Left renal pelvis (tissue), 4 donors: ENCODE measurements at places on chromosomes 2 and 18. TPM values are rescaled to one million over a fixed set of nuclear protein-coding genes. Genes with fewer than 3 reads are reported as not detected.

NPPC gene
- polyA plus RNA-seq = 0.16 TPM

WDSUB1 gene
- polyA plus RNA-seq = 16.3 TPM

- no peak for DNase-seq
These were observed 23.2 kb upstream of the ZNF516 start for GRCh38 chr18:76518123-76518859.

TNFRSF11A gene
- polyA plus RNA-seq = 2.1 TPM

C2orf78 gene
- not detected for polyA plus RNA-seq

DNA sequence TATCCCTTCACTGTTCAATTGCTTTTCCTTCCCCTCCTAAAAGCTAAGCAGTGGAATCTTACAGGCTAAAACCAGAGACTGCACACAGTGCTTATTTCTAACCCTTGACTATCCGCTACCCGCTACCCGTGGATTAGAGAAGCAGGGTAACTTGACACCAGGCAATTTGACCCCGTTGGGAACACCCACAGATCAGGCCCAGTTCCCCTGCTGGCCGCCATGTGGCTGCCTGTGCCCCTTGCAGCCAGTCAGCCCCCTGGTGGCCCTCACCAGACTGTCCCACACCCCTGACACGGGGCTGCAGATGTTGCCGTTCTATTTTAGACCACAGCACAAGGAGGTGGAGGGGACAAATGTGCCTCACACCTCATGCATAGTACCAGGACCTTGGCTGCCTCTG, 74.8 kb downstream of the TXNL1 start:
- DNase-seq = no peak

CKAP2L gene
- 13.4 TPM for polyA plus RNA-seq

DNA sequence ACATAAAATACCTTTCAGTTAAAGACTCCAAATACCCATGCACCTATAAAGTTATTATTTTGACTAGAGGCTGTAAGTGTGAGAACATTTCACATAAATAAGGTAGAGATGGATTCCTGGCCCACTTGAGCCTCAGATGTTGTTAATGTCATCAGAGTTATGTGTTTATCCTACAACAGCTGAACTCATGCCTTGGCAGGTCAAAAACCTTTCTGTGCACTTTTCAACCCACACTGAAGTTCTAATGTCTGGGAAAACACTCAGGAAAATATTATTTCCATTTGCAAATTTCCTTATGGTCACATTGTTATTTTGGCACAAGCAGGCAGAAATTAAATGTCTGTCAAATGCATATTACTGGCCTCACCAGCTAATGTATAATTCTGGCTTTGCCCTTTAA, 209.2 kb downstream of the LNPK start:
- DNase-seq = no peak

DNA sequence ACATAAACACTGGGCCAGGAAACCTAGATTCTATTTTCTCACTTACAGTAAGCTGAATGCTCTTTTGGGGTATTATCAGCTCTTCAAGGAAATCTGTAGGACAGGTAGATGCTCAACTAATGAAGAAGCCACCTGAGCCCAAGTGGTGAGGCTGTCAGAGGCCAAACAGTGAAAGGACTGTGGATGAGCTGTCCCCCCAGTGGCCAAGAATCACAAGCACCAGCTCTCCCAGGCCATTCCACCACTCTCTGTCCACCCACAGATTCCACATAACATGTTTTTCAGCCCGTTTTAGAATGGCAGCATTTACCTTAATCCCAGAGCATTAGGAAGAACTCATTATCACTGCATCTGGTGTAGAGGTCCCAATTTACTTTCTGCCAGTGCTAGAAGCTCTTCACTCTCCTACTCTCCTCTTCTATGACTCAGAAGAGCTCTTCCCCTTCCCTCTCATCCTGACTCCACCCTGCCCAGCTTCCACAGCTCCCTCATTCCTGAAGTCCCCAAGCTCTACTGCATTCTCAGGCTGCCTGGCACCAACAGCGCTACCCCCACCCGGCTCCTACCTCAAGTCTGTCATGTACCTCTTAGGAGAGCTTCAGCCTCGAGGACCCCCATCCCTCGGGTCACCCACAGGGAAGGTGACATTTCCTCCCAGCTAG, 43.8 kb upstream of the GORASP2 start:
- DNase-seq = no peak

RAD51AP2 gene
- 0.12 TPM for polyA plus RNA-seq
